ENCODE measurements at places on chromosomes 4 and X. TPM values are rescaled to one million over a fixed set of nuclear protein-coding genes. Genes with fewer than 3 reads are reported as not detected.

Gene PNPLA4
- total RNA-seq: 8.7 TPM

Gene CYBB
- 1.4 TPM for total RNA-seq

Gene GUCY1B1
- 1.1 TPM for total RNA-seq

Gene MAPK10
- total RNA-seq: 12.1 TPM

Gene SRPX2
- 36.9 TPM for total RNA-seq

Gene PSAPL1
- not detected for total RNA-seq

Gene DSPP
- total RNA-seq: not detected

Gene CLCN4
- total RNA-seq: 16.2 TPM

Gene ZXDA
- 6.2 TPM for total RNA-seq

Gene SH3RF1
- total RNA-seq: 33.0 TPM

Gene FAM241A
- total RNA-seq: 2.1 TPM

Gene ETDA
- not detected for total RNA-seq

Gene NDST4
- total RNA-seq: not detected

Gene DNAAF6
- not detected for total RNA-seq

Gene PDE6B
- not detected for total RNA-seq

Gene SYN1
- under 0.01 TPM for total RNA-seq

Gene TBC1D8B
- total RNA-seq: 12.3 TPM

Gene GNRHR
- total RNA-seq: not detected

Gene DCLK2
- total RNA-seq: 11.6 TPM

Gene MRFAP1
- 94.1 TPM for total RNA-seq

Gene POF1B
- not detected for total RNA-seq

Gene TGIF2LX
- total RNA-seq: not detected

All from osteoblast (primary cell).